ENCODE measurements at places on chromosomes 1 and 21.

DNA sequence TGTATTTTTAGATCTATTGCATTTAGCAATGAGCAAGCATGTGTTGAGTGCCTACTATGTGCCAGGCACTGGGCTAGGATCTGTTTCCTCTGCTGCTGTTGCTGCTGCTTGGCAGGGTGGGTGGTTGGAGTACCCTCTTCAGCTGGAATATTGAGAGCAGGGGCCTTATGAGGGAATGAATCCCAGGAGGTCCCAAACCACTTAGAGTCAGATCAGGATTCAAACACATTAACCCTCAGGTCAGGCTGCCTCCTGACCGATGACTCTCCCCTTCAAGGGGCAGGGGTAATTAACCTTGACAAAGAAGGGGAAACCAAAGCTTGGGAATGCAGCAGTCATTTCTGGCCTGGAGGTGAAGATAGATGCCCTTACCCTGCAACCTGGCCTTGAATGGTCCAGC, 138.0 kb downstream of the IGSF21 start:
- DNase-seq, result no peak

DNA sequence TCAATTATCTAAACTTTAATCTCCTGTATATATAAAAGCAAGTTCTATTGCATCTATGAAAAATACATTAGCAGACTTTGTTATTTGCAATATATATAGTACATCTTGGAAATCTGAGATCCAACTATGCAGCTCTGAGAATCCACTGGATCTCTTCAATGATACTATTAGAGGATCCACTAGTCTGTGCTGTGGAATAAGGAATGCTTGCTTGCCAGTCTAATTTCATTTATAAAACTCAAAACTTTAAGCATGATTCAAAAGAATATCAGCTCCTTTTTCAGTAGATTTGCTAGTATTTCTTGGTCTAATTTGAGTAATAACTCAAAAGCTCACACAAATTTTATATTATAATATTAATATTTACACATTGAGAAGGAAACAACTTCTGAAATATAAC, 115.1 kb downstream of the SPATA6 start:
- DNase-seq, result no peak

DNA sequence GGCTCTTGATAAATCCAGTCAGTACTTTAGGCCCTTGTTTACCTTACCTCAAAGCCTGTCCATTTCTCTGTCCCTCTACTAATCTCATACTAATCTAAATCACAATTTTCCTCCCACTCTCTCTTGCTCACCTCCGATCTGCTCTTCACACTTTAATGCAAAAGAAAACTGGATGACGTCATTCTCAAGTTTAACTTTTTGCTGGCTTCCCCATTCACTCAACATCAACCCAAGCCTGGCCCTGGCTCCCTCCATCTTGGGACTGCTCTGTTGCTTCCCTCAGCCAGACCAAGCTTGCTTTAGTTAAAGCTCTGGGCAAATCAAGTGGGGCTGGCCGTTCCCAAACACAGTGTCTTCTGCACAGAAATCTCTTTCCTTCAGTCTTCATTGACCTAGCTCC, 29.7 kb downstream of the COA6 start:
- no peak for DNase-seq

GRCh38 chr1:109641861-109642260, 14.0 kb upstream of the GSTM4 start:
- DNase-seq, result no peak

- DNase-seq, result peak; percentile 85
Measured at GRCh38 chr1:181105134-181106021, 16.9 kb downstream of the IER5 start.

Measured in DMS79 (cell line).